ENCODE measurements at places on chromosomes 7 and 10.
A peak's percentile ranks its signal among the peaks of the same experiment; 100 is the strongest.

- peak; percentile 17 for DNase-seq
Observed at GRCh38 chr10:23441251-23441650, 2.4 kb downstream of the OTUD1 start.

- peak; percentile 43 for DNase-seq
Observed at GRCh38 chr10:14812271-14812670, 25.6 kb downstream of the CDNF start.

DNA sequence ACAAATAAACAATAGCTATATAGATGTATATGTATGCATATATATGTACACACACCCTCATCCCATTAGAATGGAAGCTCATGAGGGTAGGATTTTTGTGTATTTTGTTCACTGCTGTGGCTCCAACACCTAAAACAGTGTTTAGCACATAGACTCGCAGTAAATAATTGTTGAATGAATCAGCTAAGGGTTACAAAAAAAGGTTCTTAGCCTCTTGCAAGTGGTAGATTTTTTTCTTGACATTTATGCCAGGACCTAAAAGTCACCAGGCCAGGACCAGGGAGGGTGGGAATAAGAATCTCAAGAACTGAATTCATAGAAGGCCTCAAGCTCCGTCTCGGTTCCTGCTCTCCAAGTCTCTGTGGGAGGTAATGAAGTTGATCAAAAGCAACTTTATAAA is 82.5 kb upstream of the CAPZA2 start:
- no peak for DNase-seq

DNA sequence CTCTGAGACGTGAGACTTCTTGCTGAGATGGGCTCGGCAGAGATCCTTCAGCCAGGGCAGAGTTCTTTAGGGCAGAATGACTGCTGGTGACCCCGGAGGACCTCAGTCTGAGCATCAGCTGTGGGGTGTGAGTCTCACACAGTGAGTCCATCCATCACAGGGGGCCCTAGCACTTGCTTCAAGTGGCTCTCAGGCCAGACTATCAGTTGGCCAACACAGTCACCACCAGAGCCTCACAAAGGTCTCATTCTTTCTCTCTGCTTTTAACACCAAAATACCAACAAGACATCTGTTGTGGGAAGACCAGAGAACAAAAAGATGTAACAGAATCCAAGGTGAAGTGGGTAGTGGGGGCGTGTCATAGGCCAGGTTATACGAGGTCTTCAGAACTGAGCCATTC is 345.6 kb upstream of the NRP1 start:
- DNase-seq, result no peak

DNA sequence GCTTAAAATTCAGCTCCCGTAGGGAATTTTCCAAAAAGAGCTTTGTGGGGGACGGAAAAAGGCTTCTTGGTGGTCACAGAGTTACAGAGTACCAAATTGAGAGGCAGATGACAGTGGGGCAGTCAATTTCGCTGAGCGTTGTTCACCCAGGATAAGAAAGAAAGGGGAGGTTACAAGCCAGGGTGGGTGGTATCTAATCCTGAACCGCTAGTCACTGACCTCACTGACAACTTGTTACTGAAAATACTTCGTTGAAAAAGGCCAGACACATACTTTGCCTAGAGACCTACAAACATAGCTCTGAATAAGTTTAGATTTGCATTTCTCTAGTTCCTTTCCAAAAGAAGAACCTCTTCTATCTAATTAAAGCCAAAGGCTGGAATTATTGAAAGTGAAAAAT is at the start of gene CTNNA3:
Gene CTNNA3 (minus strand): TSS at position 167 of the 400 bp plus-strand sequence.
- DNase-seq, result no peak

- no peak for DNase-seq
Observed at GRCh38 chr7:158241919-158242318, 345.7 kb downstream of the PTPRN2 start.
